Stimulated activated CD4-positive, alpha-beta T cell treated with anti-CD3 and anti-CD28 coated beads, TNF-alpha, amount 100 ng/mL, for 24 hours (primary cell): ENCODE measurements at places on chromosomes 6 and 20.

GRCh38 chr6:29847871-29848630 lies 20.4 kb downstream of the HLA-G start:
- DNase-seq: peak; percentile 78

DNA sequence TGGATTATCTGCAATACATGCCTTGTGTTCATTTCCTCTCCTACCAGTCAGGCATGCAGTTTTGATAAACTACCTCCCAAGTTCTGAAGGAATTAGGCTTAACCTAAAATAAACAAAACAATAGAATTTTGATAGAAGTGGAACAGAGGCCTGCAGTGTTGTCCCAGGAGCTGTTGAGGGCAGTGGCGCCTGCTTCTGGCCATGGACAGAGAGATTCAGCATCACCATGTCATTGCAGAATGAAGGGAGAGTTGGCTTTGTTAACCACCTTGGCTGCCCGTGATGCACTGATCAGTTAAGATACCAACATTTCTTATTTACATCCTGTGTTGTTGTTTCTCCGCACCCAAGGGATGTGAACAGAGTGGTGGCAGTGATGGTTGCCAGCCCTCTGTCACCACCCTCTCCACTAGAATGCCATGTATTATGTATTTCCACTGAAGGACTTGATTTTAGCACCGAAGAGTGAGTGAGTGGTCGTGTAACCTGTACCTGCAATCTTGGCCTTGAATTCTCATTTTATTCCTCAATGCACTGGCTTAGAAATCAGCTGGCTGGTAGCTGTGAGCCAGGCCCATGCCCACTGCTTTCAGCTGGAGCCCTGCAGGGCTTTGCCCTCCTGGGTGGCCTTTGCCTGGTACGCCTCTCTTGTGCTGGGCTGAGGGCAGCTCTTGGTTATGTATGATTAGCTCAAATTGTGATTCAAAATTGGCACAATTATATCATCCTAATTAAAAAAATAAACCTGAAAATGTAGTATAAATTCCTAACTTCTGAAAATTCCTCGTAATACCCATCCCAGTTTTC lies 56.5 kb downstream of the SHLD1 start:
- DNase-seq: no peak

DNA sequence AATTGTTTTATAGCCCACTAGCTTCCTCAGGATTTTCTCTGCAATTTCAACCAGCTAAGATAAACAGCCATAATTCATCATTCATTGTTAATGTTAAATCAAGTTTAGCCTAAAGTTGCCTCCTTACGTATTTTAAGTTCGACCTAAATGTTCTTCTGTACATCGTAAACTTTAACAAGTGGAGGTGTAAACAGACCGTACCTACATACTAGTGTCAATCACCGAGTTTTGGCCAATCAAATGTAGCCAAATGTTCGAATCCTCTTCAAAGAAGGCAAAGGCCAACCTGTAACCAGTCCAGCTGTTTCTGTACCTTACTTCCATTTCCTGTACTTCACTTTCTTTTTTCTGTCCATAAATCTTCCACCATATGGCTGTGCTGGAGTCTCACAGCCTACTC lies 13.5 kb downstream of the MBOAT1 start:
- no peak for DNase-seq

DNA sequence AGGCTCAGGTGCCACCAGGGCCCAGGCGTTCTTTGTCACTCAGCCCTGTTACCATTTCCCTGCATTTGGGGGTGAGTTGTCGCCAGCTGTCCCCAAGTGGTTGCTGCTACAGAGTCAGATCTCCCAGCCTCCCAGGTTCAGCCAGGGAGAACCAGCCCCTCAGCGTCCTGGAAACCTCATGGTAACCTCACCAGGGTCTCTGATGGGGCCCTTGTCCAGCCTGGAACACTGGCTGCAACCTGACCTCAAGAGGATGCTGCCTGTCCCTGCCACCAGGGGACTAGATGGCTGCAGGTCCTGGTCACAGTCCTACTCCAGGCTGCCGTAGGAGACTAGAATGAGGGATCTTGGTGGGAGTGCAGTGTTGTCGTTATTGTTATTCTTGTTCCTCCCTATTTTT lies 228.3 kb upstream of the PDE10A start:
- no peak for DNase-seq

DNA sequence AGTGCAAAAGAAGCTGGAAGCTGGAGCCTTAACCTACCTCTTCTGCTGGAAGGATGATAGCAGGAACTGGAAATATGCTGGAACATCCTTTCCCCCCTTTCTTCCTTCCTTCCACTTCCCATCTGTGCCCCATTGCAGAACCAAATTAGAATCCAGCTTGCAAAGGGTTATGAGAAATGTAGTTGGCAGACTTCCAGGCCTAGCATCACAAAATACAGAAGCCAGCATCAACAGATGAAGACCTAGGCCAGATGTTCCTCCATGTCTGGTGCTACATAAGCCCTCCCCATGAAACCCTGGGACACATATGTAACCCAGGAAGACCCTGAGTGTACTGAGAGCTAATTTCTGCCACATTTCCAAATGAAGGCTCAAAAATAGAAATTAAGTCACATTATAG lies 40.0 kb upstream of the TFAP2B start:
- DNase-seq: no peak
